ENCODE measurements at places on chromosomes 7 and 10. TPM values are rescaled to one million over a fixed set of nuclear protein-coding genes. Genes with fewer than 3 reads are reported as not detected.

DNA sequence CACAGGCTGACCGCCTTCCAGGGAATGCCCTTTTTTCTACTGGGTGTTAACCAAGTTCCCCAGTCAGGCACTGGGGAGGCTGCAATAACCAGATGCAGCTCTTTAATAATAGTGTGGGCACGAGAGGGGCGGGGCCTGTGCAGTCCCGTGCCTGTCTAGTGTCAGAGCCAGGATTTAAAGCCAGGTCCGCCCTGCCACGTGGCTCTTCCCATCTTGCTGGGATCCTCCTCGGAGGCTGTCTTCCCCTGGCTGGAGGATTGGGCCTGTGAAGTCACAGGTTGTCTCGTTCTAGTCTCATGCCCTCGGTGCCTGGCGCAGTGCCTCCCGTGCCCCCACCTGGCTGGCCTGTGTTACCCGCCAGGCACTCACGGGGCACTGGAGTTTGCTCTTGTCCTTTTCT, 25.2 kb downstream of the TMEM120A start:
- no peak for DNase-seq

- no peak for DNase-seq
Measured at GRCh38 chr7:33336820-33337219, 207.5 kb downstream of the BBS9 start.

- no peak for DNase-seq
Measured at GRCh38 chr10:8052341-8052955, 2.0 kb upstream of the GATA3 start.

- no peak for DNase-seq
Measured at GRCh38 chr10:57098146-57098545, 737.1 kb upstream of the ZWINT start.

The PPP1R17 gene
- not detected for total RNA-seq

The DYNC1I1 gene
- total RNA-seq, result not detected

The GIMAP2 gene
- 47.8 TPM for total RNA-seq

The SLIT1 gene
- 1.4 TPM for total RNA-seq

The GIMAP4 gene
- 336 TPM for total RNA-seq

The PIP gene
- not detected for total RNA-seq

The IKZF1 gene
- 208 TPM for total RNA-seq

The ATG9B gene
- 14.9 TPM for total RNA-seq
